Naive thymus-derived CD4-positive, alpha-beta T cell (primary cell): ENCODE measurements at places on chromosomes 4 and X. TPM values are rescaled to one million over a fixed set of nuclear protein-coding genes. Genes with fewer than 3 reads are reported as not detected.

DNA sequence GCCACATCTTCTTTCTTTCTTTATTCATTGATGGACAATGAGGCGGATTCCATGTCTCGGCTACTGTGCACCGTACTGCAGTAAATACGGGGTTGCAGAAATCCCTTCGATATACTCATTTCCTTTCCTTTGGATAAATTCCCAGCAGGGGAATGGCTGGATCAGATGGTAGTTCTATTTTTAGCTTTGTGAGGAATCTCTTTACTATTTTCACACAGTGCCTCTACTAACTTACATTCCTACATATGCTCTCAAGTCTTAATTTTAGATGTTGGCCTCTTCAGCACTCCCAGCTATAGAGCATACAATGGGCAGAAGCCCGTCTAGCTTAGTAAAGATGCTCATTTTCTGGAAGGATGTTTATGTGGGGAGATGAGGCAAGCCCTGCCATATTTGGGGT is 317.4 kb downstream of the ASMT start:
- no peak overlapping the region for H3K4me3 ChIP-seq
- H3K27ac ChIP-seq = no peak overlapping the region
- no peaks in the 10 kb centered on the region for H3K36me3 ChIP-seq

GRCh38 chr4:78638337-78639172 is 87.0 kb downstream of the ANXA3 start:
- no peaks in the 10 kb centered on the region for H3K27me3 ChIP-seq
- no peak overlapping the region for H3K4me3 ChIP-seq
- no peaks in the 10 kb centered on the region for H3K4me1 ChIP-seq
- DNase-seq = no peak
- no peaks in the 10 kb centered on the region for H3K36me3 ChIP-seq

DNA sequence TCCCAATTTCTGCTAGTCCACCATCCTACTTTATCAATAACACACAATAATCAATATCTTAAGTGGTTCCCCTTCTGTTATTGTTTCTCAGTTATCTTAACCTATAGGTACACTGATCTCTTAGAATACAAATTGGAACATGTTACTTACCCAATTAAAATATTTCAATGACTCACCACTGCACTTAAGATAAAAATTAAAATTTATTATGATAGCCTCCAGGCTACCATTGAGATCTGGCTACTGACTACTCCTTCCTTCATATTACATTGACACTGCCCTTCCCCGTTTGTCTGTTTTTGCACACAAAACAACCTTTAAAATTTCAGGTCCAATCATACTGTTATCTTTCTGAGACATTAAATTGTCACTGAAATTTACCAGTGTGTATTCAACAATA is 1074.7 kb downstream of the ADGRL3 start:
- DNase-seq = no peak
- no peak overlapping the region for H3K4me3 ChIP-seq

DNA sequence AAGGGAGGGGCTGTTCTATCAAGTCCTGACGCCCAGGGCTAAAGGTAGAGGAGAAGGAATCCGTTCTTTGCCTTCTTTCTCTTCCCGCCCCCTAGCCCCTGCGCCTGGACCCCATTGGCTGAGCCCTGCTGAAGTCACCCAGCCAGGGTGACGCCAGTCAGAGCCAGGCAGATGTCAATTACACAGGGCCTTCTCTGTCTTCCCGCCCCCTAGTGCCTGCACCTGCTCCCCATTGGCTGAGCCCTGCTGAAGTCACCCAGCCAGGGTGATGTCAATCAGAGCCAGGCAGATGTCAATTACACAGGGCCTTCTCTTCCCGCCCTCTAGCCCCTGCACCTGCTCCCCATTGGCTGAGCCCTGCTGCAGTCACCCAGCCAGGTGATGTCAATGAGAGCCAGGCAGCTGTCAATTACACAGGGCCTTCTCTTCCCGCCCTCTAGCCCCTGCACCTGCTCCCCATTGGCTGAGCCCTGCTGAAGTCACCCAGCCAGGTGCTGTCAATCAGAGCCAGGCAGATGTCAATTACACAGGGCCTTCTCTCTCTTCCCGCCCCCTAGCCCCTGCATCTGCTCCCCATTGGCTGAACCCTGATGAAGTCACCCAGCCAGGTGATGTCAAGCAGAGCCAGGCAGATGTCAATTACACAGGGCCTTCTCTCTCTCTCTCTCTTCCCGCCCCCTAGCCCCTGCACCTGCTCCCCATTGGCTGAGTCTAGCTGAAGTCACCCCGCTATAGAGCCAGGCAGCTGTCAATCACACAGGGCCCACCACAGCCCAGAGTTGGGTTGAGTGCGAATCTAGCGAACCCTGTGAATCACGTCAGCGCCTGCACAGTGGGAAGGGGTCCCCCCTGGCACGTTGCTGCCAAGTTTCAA is 46.4 kb downstream of the ASMT start:
- peak overlapping the region; percentile 56 for H3K4me3 ChIP-seq
- peak; percentile 97 for DNase-seq
- H3K4me1 ChIP-seq = peaks cover 24% of the 10 kb centered on the region

DNA sequence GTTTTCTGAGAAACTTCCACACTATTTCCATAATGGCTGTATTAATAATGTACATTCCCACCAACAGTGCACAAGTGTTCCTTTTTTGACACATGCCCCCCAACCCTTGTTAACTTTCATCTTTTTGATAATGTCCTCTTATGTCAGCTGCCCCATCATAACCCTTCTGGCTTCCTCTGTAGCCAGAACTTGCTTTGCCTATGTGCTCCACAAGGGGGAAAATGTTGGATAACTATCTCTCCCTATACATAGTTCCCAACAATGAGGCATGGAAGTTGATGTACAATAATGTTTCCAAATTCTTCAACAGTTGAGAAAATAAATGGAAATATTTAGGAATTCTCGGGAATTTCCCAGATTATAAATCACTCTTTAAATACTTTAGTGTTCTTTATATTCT is 142.9 kb downstream of the ASB9 start:
- no peaks in the 10 kb centered on the region for H3K4me1 ChIP-seq
- no peak overlapping the region for H3K4me3 ChIP-seq
- no peaks in the 10 kb centered on the region for H3K27me3 ChIP-seq
- H3K36me3 ChIP-seq = no peaks in the 10 kb centered on the region

GRCh38 chr4:144202081-144202480 is 61.6 kb upstream of the GYPA start:
- H3K4me1 ChIP-seq = no peaks in the 10 kb centered on the region
- no peaks in the 10 kb centered on the region for H3K36me3 ChIP-seq
- H3K27me3 ChIP-seq = no peaks in the 10 kb centered on the region
- no peak overlapping the region for H3K4me3 ChIP-seq
- H3K27ac ChIP-seq = no peak overlapping the region
- no peak for DNase-seq

GRCh38 chr4:185737489-185738037 is 74.4 kb downstream of the SORBS2 start:
- peaks cover 3% of the 10 kb centered on the region for H3K27me3 ChIP-seq
- no peak for DNase-seq
- no peak overlapping the region for H3K4me3 ChIP-seq
- H3K27ac ChIP-seq = no peak overlapping the region
- no peaks in the 10 kb centered on the region for H3K36me3 ChIP-seq

GRCh38 chrX:16711219-16711811 is 1.2 kb downstream of the CTPS2 start:
- DNase-seq = no peak
- H3K4me1 ChIP-seq = no peaks in the 10 kb centered on the region
- H3K27ac ChIP-seq = peak overlapping the region; percentile 70
- no peaks in the 10 kb centered on the region for H3K27me3 ChIP-seq
- peak overlapping the region; percentile 60 for H3K4me3 ChIP-seq

DNA sequence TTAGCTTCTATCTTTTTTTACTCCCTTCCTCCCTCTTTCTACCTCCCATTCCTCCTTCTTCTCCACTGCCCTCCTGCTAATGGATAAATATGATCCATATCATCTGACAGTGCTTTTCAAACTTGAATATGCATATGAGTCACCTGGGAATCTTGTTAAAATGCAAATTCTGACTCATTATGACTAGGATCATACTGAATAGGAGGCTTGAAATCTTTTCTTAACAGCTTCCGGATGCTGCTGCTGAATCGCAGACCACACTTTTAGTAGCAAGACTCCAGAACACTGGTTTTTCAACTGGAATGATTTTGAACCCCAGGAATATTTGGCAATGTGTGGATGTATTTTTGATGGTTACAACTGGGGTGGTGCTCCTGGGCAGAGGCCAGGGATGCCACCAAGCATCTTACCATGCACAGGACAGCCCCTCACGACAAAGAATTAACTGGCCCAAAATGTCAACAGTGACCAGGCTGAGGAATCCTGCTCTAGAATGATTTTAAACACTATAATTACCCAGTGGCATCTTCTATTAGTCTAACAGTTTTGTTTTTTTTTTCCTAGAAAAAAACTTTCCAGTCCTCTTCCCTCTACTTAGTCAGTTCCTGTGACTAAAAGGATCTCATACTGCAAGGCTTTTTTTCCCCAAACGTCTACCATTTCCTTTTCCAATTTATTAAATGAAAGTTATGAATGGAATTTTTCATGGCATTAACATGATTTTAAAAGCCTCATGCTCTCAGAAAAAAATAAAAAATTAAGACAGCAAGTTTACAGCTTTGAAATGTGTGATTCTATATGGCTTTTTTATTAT is 10.6 kb upstream of the PYURF start:
- H3K27me3 ChIP-seq = no peaks in the 10 kb centered on the region
- H3K27ac ChIP-seq = no peak overlapping the region
- no peak for DNase-seq
- no peaks in the 10 kb centered on the region for H3K4me1 ChIP-seq
- no peak overlapping the region for H3K4me3 ChIP-seq

DNA sequence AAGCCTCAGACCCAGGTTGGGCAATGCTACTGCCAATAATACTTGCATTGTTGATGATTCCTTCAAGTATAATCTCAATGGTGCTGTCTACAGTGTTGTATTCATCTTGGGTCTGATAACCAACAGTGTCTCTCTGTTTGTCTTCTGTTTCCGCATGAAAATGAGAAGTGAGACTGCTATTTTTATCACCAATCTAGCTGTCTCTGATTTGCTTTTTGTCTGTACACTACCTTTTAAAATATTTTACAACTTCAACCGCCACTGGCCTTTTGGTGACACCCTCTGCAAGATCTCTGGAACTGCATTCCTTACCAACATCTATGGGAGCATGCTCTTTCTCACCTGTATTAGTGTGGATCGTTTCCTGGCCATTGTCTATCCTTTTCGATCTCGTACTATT is 7.4 kb downstream of the LPAR4 start:
- no peaks in the 10 kb centered on the region for H3K27me3 ChIP-seq
- H3K36me3 ChIP-seq = no peaks in the 10 kb centered on the region
- no peak overlapping the region for H3K4me3 ChIP-seq
- no peak overlapping the region for H3K27ac ChIP-seq

DNA sequence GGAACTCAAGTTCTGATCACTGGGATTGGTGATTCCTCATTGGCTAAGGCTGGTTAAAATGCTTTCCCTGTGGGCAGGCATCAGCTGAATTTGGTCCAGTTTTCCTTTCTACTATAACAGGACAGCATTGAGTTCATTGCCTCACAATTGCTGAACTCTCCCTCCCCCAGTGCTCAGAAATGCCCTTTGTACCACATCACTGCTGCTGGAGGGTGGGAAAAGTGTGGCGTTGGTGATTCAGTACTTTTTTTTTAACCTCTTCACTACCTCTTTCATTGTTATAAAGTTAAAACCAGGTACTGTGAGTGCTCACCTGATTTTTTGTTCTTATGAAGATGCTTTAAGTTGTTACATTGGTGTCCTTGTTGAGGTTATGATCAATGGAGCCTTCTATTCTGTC is 69.3 kb upstream of the IL2 start:
- DNase-seq = no peak
- H3K4me3 ChIP-seq = no peak overlapping the region
- H3K4me1 ChIP-seq = no peaks in the 10 kb centered on the region
- H3K36me3 ChIP-seq = no peaks in the 10 kb centered on the region

DNA sequence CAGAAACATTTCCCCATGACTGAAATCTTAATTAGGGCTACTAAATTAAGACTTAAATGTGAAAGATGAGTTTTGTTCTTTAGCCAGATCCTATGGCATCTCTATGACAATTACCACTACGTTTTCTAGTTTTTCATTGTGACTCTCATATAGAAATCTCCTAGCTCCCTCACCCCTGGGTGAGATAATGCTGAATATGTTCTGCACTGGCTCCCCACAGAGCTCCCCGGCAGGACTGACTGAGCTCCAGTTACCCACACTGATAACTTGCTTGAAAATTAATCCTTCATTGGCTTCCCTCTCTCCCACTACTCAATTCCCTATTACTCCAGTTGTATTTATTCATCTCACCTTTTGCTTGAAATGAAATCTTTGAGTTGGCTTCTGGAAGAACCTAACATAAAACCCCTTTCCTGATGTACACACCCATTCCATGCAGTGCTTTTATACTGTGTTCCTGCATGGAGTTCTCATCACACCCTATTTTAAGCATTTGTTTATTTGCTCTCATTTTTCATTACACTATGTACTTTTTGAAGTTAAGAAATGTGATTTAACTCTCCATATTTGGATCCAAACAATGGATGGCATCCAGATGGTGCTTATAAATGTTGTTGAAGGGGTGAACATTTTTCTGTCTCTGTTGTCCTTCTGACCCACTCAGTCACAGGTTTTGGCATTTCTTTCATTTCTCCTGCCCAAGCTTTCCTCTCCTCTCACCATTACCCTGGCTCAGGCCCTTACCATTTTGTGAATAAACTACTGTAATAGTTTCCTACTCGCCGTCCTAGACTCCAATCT is 623.4 kb downstream of the SPRY1 start:
- H3K27ac ChIP-seq = no peak overlapping the region
- DNase-seq = no peak
- H3K27me3 ChIP-seq = no peaks in the 10 kb centered on the region
- H3K36me3 ChIP-seq = no peaks in the 10 kb centered on the region
- no peak overlapping the region for H3K4me3 ChIP-seq

GRCh38 chrX:66036231-66036630 is 3.6 kb downstream of the VSIG4 start:
- no peak overlapping the region for H3K27ac ChIP-seq
- H3K4me3 ChIP-seq = no peak overlapping the region
- DNase-seq = no peak
- H3K36me3 ChIP-seq = no peaks in the 10 kb centered on the region
- no peaks in the 10 kb centered on the region for H3K27me3 ChIP-seq

DNA sequence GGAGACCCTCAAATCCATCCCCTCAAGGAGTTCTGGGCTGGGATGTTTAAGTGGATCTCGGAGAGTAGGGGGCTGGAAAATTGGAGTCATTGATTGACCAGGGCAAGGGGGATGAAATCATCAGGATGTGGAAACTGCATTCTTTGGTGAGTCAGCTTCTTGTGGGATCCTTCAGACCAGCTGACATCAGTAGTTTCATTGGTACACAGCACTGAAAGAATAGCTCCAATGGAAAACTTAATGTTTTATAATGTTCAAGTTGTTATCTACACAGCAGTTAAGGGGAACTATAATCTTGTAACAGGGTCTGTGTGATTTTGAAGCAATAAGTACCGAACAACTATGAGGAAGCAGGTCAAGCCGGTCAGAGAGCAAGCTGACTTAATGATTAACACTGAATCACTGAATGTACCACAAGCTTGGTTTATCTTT is 506.1 kb downstream of the RPA4 start:
- no peaks in the 10 kb centered on the region for H3K4me1 ChIP-seq
- H3K27me3 ChIP-seq = no peaks in the 10 kb centered on the region
- DNase-seq = no peak
- H3K36me3 ChIP-seq = no peaks in the 10 kb centered on the region

The TRO gene
- total RNA-seq = 0.61 TPM

The P2RY10 gene
- total RNA-seq = 86.3 TPM

The GRK4 gene
- total RNA-seq = 2.1 TPM

The FGB gene
- total RNA-seq = not detected

The UGT2B7 gene
- total RNA-seq = not detected in 2 replicates

The REPS2 gene
- 1.9 TPM for total RNA-seq
